Ascending aorta (tissue), 2 donors: ENCODE measurements at places on chromosomes 1 and 21. TPM values are rescaled to one million over a fixed set of nuclear protein-coding genes. Genes with fewer than 3 reads are reported as not detected.

- no peak for DNase-seq
Observed at GRCh38 chr1:158145173-158145719, 35.4 kb upstream of the CD1D start.

VHLL gene
- not detected for total RNA-seq

DNA sequence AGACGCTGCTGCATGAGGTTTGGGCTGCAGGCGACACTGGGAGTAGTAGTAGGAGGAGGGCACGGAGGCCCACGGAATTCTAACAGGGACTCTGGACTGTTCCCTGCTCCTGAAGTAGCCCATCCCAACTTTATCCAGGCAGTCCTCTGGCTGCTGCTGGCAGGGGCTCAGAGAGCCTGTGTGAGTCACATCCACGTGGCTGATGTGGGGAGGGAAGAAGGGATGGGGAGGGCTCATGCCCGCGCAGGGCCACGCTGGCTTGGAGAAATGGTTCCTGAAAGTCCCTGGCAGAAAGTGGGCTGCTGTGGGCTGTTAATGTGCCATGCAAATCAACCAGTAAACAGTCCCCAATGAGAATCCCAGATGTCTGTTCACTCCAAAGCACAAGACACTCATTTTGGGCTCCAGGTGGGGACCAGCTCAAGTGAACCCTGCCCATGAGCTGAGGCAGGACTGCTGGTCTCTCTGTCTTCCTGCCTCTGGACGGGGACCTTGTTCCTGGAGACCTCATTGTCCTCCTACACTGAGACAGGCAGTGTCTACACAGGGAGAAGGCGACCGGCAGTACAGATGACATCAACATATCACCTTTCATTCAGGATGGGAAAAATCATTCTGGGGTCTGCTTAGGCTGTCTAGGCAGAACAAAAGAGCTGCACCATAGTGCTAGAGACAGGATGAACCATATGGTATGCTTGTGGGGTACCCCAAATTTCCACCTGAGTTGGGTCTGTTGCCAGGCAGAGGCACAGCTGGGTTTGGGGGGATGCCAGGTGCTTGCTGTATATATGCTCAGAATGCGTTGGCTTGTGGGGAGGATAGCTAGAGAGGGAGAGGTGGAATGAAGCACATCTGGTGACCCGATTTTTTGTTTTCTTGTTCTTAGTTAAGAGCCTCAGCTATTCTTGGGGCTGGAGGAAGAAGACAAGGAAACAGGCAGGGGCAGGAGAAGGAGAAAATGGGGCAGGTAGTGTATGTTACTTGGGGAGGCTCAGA is 57.9 kb upstream of the FMOD start:
- DNase-seq, result peak; percentile 94

GRCh38 chr1:26285366-26286063 is 5.6 kb downstream of the SH3BGRL3 start:
- no peak for DNase-seq

DNA sequence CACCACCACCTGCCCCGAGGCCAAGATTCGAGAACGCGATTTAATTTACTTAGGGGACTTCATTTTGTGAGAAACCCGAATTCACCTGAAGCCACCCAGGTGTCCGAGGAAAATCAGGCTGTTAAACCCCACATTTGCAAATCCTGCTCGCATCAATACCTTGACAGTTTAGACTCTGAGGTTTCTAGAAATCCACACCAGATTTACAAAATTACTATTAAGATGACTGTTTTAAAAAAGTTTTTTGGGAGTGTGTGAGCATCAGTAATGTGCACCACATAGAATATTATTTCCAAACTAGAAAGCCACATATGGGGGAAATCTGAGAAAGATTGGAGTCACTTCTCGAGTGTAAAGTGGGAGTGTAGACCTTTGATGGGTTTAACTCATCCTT is 685 bp downstream of the RIMKLA start:
- DNase-seq, result no peak
